ENCODE measurements at places on chromosomes 12 and 14. TPM values are rescaled to one million over a fixed set of nuclear protein-coding genes. Genes with fewer than 3 reads are reported as not detected.

KLHL33 gene
- 1.1 TPM for polyA plus RNA-seq

CELA1 gene
- polyA plus RNA-seq = not detected

CLEC2A gene
- not detected for polyA plus RNA-seq

TCTN2 gene
- polyA plus RNA-seq = 17.6 TPM

Data from ovary (tissue), 10 donors.